ENCODE measurements at places on chromosomes 5 and 9. TPM values are rescaled to one million over a fixed set of nuclear protein-coding genes. Genes with fewer than 3 reads are reported as not detected.
A peak's percentile ranks its signal among the peaks of the same experiment; 100 is the strongest.

DNA sequence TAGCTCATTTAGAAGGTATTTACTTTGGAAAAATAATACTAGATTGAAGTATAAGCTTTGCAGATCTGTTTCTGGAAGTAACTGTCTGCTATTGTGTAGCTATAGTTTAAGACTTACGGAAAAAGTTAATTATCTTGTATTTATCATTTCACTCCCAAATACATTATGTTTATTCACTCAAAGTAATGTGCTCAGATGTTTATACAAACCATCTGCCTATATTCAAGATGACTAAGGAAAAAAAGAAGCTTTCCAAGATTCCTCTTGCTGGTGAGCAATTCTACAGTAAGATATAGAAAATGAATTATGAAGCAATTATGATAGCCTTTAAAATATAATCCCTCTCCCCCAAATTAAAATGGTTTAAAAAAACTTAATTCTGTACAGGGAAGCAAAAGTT is 137.9 kb downstream of the KIAA0825 start:
- H3K36me3 ChIP-seq = no peaks in the 10 kb centered on the region
- no peak overlapping the region for H3K4me3 ChIP-seq
- no peak for DNase-seq
- H3K4me1 ChIP-seq = no peaks in the 10 kb centered on the region
- H3K27ac ChIP-seq = no peak overlapping the region

DNA sequence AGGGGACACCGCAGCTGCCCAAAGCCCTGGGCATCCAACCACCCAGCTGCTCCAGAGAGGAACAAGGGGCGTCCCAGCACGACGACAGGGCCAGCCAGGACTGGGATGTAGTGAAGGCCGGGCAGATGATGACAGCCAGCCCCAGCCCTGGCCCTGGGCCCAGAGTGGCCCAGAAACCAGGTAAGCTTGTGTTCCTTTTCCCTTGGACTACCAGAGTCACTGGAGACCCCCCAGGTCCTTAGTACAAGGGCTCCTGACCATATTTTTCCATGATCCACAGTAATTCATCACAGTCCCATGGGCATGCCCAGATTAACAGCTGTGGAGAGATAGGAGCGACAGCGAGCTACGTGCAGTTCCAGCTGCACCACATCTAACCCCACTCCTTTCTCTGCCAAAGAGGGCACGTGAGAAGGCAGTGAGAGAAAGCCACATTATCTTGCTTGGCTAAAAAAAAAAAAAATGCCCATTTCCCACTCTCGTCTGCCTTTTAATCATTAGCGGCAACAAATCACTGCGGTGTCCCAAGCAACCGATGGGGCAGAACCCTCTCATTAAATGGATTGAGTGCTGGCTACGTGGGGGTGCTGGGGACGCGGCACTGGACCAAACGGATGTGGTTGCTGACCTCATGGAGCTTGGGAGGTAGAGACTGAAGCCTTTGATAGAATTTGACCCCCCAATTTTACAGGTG is 21.7 kb upstream of the SYNPO start:
- peak overlapping the region; percentile 5 for H3K27ac ChIP-seq
- H3K4me1 ChIP-seq = peaks cover 16% of the 10 kb centered on the region
- H3K27me3 ChIP-seq = no peaks in the 10 kb centered on the region
- DNase-seq = no peak
- H3K4me3 ChIP-seq = no peak overlapping the region

DNA sequence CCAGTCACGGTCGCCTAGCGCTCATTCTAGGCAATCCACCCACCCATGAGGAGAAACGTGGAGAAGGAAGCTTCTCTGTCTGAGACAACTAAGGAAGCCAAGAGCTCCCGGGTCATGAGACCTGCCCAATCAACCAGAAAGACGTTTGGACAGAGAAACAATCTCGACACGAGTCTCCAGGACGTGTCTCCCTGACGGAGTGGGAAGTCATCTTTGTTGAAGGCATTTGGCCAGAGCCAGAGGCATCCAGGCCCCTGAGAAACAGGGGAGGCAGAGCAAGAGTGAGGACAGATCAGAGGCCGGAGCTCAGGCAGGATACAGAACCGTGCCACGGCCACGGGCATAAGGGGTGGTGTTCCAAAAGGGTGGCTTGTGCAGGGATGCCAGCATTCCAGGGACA is 479.0 kb downstream of the SPATA31A7 start:
- H3K27ac ChIP-seq = no peak overlapping the region
- no peaks in the 10 kb centered on the region for H3K27me3 ChIP-seq
- H3K4me3 ChIP-seq = no peak overlapping the region

DNA sequence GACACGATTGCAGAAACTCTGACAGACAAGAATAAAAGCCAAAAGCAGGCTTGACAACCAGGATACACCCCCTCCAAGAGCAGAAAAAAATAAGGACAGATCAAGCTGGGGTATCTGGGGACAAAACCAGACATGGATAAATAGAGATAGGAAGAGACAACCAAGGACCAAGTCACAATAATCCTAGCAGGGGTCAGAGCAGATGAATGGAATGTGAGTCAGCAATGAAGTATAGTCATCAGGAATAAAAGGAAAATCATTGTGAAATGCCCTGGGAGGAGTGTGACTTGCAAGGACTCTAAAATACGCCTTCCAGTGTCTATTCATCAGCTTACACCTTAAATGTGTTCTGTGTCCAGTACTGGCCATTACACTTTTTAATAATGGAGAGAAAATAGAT is 206.8 kb downstream of the CAAP1 start:
- H3K4me3 ChIP-seq = no peak overlapping the region
- H3K27ac ChIP-seq = no peak overlapping the region
- H3K4me1 ChIP-seq = no peaks in the 10 kb centered on the region

DNA sequence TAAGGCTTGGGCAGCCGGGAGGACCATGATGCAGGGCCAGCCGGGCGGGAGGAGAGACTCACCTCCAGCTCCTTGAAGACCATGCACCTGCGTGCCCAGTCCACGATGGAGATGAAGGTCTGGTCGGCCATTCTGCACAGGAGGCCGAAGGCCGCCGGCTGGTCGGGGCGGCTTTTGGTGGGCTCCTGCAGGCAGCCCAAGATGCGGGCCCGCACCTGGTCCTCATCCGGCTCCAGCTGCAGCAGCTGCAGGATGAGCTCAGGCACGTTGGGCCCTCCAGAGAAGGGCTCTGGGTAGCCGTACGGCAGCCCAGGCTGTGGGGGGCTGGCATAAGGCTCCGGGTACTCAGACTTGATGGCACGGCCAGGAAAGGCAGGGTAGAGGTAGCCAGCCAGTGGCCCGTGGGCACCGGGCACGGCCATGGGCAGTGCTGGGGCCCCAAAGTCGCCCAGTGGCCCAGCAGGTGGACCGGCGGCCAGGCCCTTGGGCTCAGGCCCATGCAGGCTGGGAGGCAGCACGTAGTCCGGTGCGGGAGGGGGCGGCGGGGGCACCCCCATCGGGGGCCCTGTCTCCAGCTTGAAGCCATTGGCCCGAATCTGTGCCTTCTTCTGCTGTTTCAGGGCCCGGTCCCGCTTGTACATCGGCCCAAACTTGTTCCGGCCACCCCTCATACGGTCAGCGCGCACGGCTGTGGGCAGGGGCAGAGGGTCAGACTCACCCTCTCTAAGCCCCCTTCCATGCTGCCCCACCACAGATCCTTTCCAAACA is 7.0 kb downstream of the NR5A1 start:
- peaks cover 4% of the 10 kb centered on the region for H3K4me1 ChIP-seq
- H3K27ac ChIP-seq = no peak overlapping the region
- no peak for DNase-seq
- H3K27me3 ChIP-seq = peaks cover 35% of the 10 kb centered on the region
- no peak overlapping the region for H3K4me3 ChIP-seq
- no peaks in the 10 kb centered on the region for H3K36me3 ChIP-seq

DNA sequence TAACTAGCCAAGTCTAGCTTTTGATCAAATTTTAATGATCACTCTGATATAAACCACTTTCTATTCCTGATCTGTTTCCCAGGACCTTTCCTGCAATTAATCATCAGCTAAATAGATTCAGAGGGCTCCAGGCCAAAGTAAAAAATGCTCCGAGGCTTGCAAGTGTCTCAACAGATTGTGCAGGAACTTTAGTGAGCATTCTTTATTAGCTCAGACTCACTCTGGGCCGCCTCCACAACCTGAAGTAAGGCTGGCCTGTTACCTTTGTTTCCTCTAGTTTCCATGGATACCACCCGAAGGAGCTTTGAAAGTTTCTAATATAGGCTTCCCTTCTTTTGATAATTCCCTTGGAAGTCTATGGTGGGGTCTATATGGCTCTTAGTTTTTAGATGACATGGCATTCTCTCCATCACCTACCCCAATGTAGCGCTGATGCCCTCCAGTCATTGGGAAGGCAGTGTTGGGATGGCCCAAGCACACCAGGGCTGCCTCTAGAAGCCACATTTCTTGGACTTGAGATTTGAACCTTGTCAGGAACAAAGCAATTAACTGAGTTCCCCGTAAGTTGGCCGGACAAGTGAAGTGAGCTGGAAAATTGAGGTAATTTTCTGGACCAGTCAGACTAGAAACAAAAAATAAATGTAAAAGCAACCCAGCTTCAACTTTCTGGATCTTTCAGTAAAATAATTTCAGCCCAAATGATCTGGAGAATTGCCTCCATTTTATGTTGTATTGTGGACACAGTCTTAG is 97.6 kb upstream of the LHFPL2 start:
- no peak for DNase-seq
- H3K4me1 ChIP-seq = no peaks in the 10 kb centered on the region
- H3K4me3 ChIP-seq = no peak overlapping the region
- H3K27ac ChIP-seq = no peak overlapping the region
- H3K27me3 ChIP-seq = no peaks in the 10 kb centered on the region

- DNase-seq = peak; percentile 61
- H3K4me3 ChIP-seq = no peak overlapping the region
- no peak overlapping the region for H3K27ac ChIP-seq
- no peaks in the 10 kb centered on the region for H3K36me3 ChIP-seq
- no peaks in the 10 kb centered on the region for H3K27me3 ChIP-seq
- no peaks in the 10 kb centered on the region for H3K4me1 ChIP-seq
Measured at GRCh38 chr9:76810377-76810957, 46.2 kb downstream of the PCA3 start.

DNA sequence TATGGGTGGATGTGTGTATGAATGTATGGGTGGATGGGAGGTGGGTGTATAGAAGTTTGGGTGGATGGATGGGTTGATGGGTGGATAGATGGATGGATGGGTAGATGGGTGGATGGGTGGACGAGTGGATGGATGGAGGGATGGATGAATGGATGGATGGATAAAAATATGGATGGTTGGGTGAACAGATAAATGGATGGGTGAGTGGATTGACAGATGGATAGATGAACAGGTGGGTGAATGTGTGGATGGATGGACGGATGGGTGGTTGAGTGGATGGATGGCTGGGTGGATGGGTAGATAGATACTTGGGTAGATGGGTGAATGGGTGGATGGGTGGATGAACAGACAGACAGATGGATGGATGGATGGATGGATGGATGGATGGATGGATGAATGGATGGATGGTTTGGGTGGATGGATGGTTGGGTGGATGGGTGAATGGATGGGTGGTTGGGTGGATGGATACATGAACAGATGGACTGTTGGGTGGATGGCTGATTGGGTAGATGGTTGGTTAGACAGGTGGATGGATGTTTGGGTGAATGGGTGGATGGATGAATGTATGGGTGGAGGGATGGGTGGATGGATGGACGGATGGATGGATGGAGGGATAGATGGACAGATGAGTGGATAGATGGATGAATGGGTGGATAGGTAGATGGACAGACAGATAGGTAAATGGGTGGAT is 166.8 kb downstream of the IRX2 start:
- no peak for DNase-seq
- H3K36me3 ChIP-seq = no peaks in the 10 kb centered on the region

- no peak overlapping the region for H3K27ac ChIP-seq
- no peak for DNase-seq
- H3K4me3 ChIP-seq = no peak overlapping the region
- no peaks in the 10 kb centered on the region for H3K27me3 ChIP-seq
- H3K4me1 ChIP-seq = no peaks in the 10 kb centered on the region
- no peaks in the 10 kb centered on the region for H3K36me3 ChIP-seq
Measured at GRCh38 chr5:137641148-137641547, 94.7 kb downstream of the KLHL3 start.

DNA sequence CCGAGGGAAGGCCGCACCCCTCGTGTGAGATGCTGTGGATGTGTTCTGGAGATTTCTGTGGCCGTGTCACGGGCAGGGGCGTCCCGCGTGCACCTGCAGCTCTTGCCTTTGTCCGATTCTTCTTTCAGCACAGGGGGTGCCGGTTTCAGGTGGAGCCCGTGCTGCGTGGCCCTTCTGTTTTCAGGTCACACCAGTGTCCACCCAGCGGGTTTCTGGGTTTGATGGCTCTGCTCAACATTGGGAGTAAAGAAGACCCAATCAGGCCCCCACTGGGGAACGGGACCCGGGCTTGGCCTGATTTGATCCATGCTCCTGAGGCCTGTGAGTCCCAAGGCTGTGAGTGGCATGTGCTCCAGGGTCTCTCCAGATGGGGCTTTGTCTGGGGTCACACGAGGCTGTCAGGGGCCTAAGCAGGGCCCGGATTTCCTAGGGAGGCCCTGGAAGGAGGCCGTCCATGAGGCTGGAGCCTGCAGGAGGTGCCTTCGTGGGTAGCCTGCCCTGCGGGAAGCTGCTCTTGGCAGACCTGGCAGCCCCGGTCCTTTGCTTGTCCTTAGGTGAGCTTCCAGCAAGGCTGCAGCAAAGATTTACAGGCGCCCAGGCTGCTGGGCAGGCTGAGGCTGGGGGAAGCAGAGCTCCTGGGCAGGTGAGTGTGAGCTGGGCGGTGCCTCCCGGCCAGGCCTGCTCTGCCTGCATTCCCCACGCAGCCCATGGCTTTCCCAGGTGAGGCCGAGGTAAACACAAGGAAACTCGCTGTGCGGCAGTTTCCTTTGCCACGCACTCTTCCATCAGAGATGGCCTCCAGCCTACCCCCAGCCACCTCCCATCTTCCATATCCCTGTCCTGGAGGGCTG is 12.8 kb downstream of the MRPL36 start:
- no peaks in the 10 kb centered on the region for H3K27me3 ChIP-seq
- H3K36me3 ChIP-seq = no peaks in the 10 kb centered on the region
- H3K27ac ChIP-seq = no peak overlapping the region
- H3K4me3 ChIP-seq = no peak overlapping the region
- no peak for DNase-seq

- no peak for DNase-seq
- no peak overlapping the region for H3K27ac ChIP-seq
- no peak overlapping the region for H3K4me3 ChIP-seq
- H3K36me3 ChIP-seq = peaks cover 4% of the 10 kb centered on the region
- H3K4me1 ChIP-seq = peaks cover 5% of the 10 kb centered on the region
Measured at GRCh38 chr9:89314955-89315354, 3.3 kb upstream of the SECISBP2 start.

DNA sequence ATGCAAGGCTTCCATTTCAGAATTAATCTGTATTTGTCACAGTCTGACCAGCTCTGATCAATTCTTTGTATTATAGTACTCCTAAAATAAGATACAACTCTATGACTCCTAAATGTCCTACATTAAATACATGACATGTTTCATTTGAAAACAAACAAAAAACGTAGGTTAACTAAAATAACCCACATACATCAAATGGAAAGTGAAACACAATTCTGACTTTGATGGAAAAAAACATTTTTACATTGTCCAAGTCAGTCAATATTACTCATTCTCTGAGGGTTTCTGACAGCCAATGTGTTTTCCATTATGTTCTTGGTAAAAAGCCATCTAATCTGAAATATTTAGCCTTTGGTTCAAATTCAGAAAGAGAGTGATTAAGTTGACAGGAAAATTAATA is 8.7 kb downstream of the HMGCS1 start:
- no peak overlapping the region for H3K4me3 ChIP-seq
- no peaks in the 10 kb centered on the region for H3K36me3 ChIP-seq
- DNase-seq = no peak
- H3K27ac ChIP-seq = no peak overlapping the region
- peaks cover 4% of the 10 kb centered on the region for H3K4me1 ChIP-seq

CATSPER3 gene
- total RNA-seq = 0.82 TPM

CACFD1 gene
- 56.8 TPM for total RNA-seq

GABRA1 gene
- not detected for total RNA-seq

Measured in colonic mucosa (tissue), 4 donors.